ENCODE measurements at places on chromosomes 11 and 22.

- no peak for DNase-seq
Measured at GRCh38 chr22:44538518-44539315, 40.7 kb upstream of the RTL6 start.

DNA sequence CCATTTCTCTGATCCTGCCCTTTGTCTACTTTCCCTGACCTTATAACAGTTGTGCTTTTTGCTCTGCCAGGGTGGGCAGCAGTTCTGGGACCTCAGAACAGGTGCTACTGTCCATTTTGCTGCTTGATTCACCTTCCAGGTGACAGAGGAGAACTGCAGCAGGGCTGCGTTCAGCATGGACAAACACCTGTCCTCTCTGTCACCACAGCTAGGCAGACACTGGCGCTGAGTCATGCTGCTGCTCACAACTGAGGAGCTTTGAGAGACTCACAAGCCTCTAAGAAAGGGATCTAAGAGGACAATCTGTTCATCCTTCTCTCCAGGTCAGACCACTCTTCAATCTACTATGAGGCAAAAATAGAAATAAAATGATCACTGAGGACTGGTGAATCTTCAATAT is 1144.5 kb upstream of the CCDC90B start:
- DNase-seq = no peak

GRCh38 chr11:6402561-6402981 is 12.3 kb downstream of the SMPD1 start:
- DNase-seq = no peak

- no peak for DNase-seq
Measured at GRCh38 chr11:61911701-61912529, 5.5 kb downstream of the RAB3IL1 start.

GRCh38 chr22:50032109-50032871 is 19.7 kb upstream of the IL17REL start:
- no peak for DNase-seq

DNA sequence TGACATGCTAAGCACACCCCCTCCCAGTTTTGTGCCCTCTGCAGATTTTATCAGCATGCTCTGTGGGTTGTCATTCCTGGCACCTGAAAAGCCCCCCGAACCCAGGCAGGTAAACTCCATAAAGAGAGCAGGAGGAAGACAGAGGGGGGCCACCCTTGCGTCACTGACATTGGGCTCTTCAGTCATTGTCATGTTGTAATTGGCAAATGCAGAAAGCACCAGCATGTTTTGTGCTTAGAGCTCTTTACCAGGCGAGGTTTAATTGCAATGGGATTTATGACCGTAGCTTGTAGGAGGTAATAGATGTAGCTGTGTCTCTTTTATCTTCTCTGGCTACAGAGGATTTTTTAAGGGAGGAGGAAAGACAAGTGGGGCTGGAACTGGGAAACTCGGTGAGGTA is 201.7 kb downstream of the GRIK4 start:
- no peak for DNase-seq

DNA sequence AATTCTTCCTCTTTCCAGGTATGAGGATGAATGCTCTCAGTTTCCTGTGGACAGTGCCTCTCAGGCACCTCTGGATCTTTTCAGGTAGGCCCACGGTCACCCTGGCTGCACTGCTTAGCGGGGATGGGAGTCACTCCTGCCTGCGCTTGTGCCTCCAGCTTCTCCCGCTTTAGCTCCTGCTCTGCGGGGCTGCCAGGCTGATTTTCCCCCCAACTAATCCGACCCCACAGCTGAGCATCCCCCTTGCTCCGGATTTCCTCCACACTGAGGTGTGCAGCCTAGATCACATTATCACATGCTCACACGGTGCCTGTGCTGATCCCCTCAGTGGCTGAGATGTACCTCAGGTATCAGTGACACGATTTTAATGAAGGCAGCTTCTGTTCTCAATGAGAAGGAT is 879.1 kb downstream of the OPCML start:
- DNase-seq = no peak

- DNase-seq = no peak
Measured at GRCh38 chr11:94152678-94153065, 24.0 kb downstream of the PANX1 start.

DNA sequence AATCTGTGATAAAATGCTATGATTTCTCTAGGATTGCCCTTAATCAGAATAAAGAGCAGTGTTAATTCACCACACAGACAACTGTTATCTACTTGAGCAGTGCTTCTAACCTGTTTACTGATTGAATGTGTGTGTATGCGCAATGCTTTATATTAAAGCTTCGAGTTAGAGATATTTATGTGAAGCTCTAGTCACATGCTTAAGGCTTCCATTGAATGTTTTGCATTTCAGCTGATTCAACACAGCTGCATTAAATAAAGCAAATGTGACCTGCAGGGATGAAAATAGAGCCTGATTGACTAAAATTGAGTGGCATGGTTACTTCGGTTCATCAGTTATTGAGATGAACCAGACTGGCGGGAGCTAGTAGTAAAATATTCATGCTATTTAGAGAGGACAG is 395.3 kb downstream of the JRKL start:
- no peak for DNase-seq

GRCh38 chr11:128837627-128838026 is 29.5 kb downstream of the KCNJ1 start:
- DNase-seq = no peak

DNA sequence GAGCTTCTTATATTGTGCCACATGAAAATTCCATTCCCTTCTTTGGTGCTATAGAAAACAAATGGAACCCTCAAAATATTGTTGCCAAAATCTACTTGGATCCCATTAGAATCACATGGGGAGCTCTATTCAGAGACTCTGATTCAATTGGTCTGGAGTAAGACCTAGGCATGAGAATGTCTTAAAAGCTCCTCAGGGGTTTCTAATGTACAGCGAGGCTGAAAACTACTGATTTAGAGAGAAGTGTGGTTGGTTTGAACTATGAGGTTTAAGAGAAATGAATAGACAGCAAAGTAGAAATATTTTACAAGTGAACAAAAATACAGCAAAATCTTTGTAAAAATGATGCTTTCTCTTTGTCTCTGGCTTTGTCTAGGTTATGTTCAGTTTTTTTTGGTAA is 514.7 kb downstream of the CNTN5 start:
- no peak for DNase-seq

DNA sequence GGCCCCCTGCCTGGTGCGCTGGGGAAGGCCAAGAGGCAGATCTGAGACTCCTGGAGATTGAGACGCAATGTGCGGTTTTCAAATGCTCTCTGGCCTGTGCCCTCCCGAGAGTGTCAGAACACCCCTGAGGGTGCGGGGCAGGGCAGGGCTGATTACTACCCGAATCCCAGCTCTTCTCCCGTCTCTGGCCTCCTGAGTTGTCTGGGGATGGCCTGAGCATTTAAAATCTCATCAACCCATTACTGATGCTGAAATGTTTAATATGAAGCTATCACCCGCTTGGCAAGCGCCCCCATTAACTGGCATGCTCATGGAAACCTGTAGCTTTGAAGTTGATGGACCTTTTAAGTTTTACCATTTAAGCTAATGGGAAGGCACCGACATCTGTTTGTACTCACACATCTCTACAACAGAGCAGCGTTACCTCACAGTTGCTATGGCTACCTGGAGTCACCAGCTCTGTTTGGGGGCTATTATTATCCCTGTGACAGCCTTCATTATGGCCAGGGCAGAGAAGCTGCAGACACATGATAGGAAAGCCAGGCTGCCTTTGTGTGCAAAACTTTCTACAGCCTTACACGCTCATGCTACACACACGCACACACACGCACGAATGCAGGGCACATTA is 3.6 kb upstream of the MB start:
- no peak for DNase-seq

DNA sequence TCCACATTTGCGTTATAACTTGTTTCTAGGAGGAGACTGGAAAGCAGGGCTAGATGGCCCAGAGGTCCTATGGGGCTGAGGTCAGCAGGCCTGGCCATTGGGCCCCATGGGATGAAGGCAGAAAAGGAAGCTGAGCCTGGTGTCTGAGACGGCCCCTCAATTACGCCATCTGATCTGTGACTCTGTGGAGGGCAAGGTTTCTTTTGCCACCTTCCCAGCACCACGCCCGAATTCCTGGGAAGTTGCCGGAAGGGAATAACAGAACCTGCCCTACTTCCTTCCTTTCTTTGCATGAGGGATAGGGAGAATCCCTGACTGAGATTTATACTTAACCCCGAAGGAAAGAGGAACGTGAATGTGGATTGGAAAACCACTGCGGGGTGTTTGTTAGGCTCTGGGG is 118.1 kb downstream of the MPPED1 start:
- DNase-seq = no peak

DNA sequence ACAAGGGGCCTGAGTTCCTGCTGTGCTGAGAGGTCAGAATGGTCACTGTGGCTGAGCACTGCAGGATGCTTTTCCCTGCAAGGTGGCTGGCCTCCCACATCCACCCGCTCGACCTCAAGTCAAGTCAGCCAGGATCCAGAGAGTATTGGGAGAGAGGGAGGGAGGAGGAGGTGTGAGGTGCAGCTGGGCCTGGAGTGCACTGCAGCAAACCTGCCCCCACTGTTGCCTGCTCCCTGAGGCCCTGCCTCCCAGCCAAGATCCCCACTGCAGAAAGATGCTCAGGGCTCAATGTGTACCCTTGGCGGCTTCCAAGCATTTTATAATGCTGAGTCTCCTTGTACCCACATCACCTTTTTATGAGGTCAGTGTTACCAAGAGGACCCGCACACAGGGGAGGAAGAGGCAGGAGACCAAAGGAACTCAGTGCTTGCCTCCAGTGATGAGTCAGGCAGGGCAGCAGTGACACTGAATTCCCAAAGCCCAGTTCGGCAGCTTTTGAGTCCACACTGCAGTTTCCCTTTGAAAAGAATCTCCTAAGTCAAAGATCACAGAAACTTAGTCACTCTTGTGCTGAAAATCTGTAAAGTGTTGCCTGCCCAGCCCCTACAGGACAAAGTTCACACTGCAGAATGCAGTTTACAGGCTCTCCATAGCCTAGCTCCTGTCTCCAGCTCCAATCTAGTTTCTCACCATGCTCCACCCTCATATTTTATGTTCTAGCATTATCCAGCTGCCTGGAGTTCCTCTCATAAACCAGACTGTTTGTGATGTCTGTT is 3.1 kb downstream of the ENDOD1 start:
- DNase-seq = no peak

- DNase-seq = no peak
Measured at GRCh38 chr11:78417175-78417887, at the start of gene GAB2. Gene GAB2, minus strand, starts transcription at chr11:78417820. Its CDS starts 100 bp downstream, at chr11:78417720.

DNA sequence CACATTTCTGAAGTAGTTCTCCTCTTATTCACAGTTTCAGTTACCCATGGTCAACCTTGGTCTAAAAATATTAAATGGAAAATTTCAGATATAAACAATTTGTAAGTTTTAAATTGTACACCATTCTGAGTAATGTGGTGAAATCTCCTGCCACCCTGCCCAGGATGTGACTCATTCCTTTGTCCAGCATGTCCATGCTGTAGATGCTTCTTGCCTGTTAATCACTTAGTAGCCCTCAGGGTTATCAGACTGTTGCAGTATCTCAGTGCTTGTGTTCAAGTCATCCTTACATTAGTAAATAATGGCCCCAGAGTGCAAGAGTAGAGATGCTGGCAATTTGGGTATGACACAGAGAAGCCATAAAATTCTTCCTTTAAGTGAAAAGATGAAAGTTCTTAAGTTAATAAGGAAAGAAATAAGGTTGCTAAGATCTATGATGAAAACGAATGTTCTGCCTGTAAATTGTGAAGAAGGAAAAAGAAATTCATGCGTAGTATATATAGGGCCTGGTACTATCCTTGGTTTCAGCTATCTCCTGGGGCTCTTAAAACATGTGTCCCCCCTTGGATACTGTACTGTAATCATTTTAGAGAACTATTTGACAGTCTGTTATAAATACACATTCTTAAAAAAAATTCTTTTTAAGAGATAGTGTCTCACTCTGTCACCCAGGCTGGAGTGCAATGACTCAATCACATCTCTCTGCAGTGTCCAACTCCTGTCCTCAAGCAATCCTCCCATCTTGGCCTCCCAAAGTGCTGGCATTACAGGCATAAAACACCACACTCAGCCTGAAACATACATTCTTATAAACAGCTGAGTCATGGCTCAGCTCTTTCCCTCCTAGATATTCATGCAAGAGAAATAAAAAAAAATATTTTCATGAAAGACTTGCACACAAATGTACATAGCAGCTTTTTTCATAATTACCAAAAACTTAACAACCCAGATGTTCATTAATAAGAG is 31.3 kb downstream of the MTNR1B start:
- no peak for DNase-seq

- DNase-seq = peak; percentile 64
Measured at GRCh38 chr11:65382033-65382803, at the start of gene SLC25A45. Gene SLC25A45, minus strand, starts transcription at chr11:65382646. Its CDS starts 695 bp downstream, at chr11:65381951.

GRCh38 chr11:1877211-1878136 is 14.2 kb downstream of the PRR33 start:
- no peak for DNase-seq

DNA sequence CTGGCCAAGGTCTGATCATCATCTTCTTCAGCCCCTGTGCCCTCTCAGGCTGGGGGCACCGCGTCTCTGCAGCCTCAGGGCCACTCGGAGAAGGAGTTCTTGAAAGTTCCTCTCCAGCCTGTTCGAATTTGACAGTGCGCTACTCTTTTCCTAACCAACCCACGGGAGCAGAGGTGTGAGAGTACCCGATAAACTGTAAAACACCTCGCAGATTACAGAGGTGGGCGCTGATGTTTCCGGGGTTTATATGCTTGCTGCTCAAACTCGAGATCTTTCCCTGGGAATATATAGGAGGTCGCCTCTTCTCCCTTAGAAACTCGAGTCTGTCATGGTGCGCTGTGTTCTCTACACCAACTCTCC is 515 bp downstream of the CTR9 start:
- DNase-seq = no peak

- DNase-seq = no peak
Measured at GRCh38 chr22:39999144-39999757, 4.5 kb downstream of the FAM83F start.

- DNase-seq = no peak
Measured at GRCh38 chr11:86749821-86750401, 50.4 kb upstream of the PRSS23 start.

DNA sequence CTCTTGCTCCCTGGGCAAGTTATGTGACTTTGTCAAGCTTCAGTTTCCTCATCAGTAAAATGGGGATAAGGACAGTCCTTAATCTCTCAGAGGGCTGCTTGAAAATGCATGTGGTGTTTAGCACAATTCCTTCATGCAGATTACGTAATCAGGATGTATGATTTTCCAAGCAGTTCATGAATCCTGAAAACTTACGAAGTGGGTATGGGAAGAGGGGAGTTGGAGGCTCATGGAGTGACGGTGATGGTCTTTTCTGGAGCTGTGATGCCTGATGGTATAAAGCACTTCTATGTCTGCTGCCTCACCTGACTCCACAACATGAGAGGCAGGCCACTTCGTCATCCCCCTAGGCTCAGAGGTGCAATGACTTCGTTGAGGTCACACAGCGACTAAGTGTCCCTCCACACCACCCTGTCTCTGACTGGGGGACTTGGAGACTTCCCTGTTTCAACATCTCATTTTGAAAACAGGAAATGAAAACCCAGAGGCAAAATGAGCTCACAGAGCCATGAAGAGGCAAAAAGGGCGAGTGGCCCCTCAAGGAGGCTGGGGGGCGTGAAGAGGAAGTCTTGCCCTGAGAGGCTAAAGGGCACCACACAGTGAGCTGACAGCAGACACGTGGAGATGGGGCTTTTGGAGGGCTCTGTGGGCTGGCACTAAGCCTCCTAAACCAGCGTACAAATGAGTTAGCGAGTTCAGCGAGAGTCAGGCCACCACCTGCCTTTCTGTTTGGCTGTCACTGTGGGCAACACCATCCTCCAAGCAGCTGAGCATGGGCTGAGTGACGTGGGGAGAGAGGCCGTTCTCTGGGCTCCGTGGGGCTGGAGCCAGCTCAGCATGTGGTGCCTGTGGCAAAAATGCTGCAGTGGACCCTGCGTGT is 10.1 kb downstream of the MCM5 start:
- DNase-seq = no peak

- no peak for DNase-seq
Measured at GRCh38 chr22:30802202-30803166, 107.8 kb downstream of the OSBP2 start.

GRCh38 chr22:24040946-24041345 is 29.8 kb downstream of the CABIN1 start:
- DNase-seq = no peak

Data from NCI-H524 treated with DMSO at 0.1 percent for 48 hours (cell line).